SK-N-SH treated with all-trans-retinoic acid at 6 μM for 48 hours (cell line): ENCODE measurements at places on chromosomes 5 and 9.
A peak's percentile ranks its signal among the peaks of the same experiment; 100 is the strongest.

GRCh38 chr9:128341435-128341849, 1.1 kb downstream of the SLC27A4 start:
- ATAC-seq = peak; percentile 88

DNA sequence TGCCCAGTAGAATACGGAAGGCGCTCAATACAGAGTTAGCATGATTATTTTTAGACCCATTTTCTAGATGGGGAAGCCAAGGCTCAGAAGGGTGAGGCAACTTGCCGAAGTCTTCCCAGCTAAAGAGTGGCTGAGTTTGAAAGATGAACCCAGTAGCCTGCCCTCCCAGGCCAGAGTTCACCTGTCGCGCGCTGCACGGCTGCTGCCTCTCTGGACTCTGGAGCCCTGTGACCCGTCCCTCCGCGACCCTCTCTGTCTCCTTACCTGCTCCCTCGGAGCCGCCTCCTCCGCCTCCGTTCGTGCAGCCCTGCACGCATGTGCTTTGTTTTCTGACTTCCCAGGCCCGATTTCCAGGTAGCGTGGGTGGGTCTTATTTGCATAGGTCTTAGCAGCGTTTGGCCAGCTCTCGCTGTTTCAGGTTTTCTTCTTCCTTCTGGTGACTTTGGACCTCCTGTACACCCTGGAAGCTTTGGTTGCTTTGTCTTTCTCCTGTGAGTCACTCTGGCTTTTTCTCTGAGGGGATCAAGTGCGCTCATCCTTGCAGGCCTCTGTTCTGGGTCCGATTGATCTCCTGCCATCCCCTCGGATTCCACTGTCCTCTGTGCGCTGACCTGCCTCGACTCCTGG, at the start of gene RNF183:
TSS of gene RNF183 (minus strand) at position 585 of the 627 bp plus-strand sequence. CDS start 5,192 bp downstream, outside the sequence.
- no peak for ATAC-seq

GRCh38 chr9:33178972-33179697, 12.0 kb upstream of the B4GALT1 start:
- ATAC-seq = no peak

- no peak for ATAC-seq
Observed at GRCh38 chr5:66620711-66621110, 24.5 kb downstream of the MAST4 start.

- ATAC-seq = no peak
Observed at GRCh38 chr5:163604013-163604412, 98.6 kb downstream of the MAT2B start.

- no peak for ATAC-seq
Observed at GRCh38 chr5:42781584-42781983, 25.0 kb downstream of the CCDC152 start.

GRCh38 chr9:19689328-19690101, 99.3 kb downstream of the SLC24A2 start:
- no peak for ATAC-seq

DNA sequence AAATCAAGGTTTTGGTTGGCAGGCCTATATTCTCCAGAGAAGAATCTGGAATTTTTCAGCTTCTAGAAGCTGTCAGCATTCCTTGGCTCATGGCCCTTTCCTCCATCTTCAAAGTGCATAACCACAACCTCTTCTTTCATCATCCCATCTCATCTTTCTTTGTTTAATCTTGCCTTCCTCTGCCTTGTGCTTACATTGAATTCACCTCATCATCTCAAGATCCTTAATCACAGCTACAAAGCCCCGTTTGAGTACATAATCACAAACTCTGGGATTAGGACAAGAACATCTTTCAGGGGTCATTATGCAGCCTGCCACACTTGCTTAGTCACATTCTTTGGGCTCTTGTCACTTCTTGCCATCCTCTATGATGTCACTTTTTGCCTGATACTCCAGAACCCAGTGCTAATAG, 130.3 kb downstream of the FOXD1 start:
- ATAC-seq = no peak
